ENCODE measurements at places on chromosomes 7 and 10. TPM values are rescaled to one million over a fixed set of nuclear protein-coding genes. Genes with fewer than 3 reads are reported as not detected.

The HOXA4 gene
- total RNA-seq: 7.1 TPM

The LRRC18 gene
- 0.96 TPM for total RNA-seq

The KNDC1 gene
- 14.3 TPM for total RNA-seq

The DPYSL4 gene
- total RNA-seq: 1.7 TPM

The C10orf143 gene
- total RNA-seq: 3.4 TPM

The PRF1 gene
- 32.3 TPM for total RNA-seq

The KIAA1217 gene
- 23.5 TPM for total RNA-seq

The COL1A2 gene
- total RNA-seq: 321 TPM

The PTPN20 gene
- total RNA-seq: 2.6 TPM

The CCDC3 gene
- 10.2 TPM for total RNA-seq

The CREM gene
- 24.3 TPM for total RNA-seq
